ENCODE measurements at places on chromosomes 5 and 9.

DNA sequence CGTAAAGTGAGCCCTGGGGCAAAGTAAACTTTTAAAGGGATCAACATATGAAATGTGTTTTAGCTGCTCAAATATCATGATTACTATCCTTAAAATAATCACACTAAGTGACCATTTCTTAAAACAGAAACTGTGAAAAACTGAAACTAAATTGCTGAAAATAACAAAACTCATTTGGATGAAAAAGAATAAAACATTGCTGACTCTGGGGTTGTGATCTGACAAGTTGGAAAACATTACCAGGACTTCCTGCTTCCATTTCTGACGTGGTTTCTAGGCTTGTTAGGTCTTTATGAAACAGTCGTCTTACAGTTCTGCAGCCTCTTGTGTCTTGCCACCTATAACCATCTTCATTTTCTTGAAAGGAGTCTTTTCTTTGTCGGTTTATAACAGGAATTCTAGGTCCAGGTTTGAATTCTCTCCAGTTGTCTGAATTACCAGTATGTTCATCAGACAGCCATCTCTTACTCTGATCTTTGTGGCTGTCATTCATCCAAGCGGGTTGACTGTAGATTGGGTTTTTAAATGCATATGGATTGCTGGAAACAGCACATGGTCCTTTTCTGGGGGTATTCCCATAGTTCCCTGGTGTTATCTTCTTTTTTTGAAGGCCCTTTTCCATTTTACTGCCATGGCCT lies 1.7 kb downstream of the TUT7 start:
- no peak for DNase-seq

GRCh38 chr9:113875459-113876150 lies 504 bp upstream of the ZNF618 start:
- no peak for DNase-seq

- DNase-seq = no peak
Measured at GRCh38 chr9:88997646-88998045, 6.4 kb downstream of the S1PR3 start.

DNA sequence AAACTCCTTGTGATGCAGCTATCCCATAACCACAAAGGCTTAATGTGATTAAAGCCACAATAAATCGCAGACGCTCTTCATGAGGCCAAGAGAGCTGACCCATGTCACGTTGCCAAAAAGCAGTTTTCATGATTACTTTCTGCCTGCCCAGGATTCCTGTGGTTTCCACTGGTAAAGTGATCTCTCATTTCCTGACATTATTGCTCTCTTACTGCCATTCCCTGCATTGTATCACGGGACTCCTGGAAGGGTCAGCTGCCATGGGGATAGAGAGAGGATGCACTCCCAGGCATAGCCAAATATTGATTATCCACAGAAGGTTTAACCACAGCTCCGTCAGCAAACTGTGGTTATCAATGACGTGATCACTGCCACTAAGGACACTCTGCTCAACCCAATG lies 103.8 kb upstream of the SLC1A3 start:
- DNase-seq = no peak

GRCh38 chr5:59178071-59178470 lies 595.2 kb downstream of the RAB3C start:
- DNase-seq = no peak

DNA sequence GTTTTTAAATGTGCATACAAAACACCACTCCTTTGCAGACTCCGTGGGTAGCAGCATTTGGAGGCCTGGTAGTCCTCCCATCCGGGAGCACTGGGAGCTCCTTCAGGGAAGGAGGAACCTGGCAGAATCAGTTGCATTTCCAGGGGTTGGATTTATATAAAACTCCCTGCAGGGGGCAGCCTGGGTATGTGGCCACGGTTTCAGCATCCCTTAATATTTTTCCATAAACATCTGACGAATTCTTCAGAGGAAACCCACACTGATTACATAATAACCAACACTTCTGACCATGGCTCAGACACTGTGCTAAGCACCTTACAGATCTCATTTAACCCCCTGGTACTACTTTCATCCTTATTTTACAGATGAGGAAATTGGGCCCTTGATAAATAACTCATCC lies 6.1 kb upstream of the AFAP1L1 start:
- peak; percentile 5 for DNase-seq

- no peak for DNase-seq
Measured at GRCh38 chr9:115461280-115461679, 343.3 kb upstream of the TNC start.

DNA sequence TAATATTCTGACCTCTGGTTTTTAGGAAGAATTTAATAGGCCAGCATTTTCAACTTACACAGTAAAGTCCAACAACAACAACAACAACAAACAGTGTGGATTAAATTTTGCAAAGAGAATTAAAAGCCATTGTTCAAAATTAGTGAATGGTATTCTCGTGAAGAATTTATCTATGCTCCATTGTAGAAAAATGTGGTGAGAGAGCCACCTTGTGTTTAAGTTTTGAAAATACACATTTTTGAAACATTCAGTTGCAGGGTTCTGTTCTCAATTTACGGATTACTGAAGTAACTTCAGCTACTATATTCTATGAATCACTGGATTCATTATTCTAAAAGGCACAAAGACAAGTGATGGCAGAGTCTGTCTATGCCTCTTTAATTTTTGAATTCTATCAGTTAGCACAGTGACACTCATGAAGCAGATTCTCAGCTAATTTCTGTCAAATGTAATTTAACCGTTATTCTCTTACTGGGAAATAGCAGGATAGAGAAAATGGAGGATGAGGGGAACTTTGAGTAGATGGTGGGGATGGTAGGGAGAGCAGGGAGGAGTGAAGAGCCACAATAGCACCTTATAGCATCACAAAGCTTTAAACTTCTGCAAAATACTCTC lies 11.0 kb downstream of the CCDC152 start:
- no peak for DNase-seq

- DNase-seq = no peak
Measured at GRCh38 chr9:134965851-134966250, 48.1 kb upstream of the FCN1 start.

DNA sequence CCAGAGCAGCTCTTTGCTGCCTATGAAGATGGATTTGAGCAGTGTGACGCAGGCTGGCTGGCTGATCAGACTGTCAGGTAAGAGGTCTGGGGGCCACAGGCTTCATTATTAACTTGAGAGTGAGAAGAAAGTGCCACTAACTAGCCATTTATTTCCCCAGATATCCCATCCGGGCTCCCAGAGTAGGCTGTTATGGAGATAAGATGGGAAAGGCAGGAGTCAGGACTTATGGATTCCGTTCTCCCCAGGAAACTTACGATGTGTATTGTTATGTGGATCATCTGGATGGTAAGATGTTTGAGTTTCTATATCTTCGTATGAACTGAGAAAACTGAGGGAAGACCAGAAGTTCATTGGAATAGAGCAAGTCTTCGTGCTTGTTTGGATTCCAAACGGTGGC lies 22.1 kb downstream of the VCAN start:
- DNase-seq = no peak

DNA sequence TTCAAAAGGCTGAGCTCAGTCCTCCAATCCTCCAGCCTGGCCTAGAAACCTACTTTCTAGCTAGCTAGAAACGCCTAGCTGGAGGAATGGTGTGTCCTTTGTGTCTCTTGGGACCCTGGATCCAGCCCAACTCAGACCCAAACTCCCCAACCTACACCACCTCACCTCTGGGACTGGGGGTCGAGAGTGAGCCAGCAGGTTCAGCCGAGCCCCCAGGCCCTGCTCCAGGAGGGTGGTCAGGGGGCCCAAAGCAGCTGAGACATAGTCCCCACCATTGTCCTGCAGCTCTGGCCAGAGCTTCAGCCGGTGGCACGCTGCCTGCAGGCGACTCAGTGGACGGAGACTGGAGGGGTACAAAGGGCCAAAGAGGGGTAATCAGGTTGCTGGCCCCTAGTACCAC lies 6.2 kb downstream of the NOL6 start:
- no peak for DNase-seq

DNA sequence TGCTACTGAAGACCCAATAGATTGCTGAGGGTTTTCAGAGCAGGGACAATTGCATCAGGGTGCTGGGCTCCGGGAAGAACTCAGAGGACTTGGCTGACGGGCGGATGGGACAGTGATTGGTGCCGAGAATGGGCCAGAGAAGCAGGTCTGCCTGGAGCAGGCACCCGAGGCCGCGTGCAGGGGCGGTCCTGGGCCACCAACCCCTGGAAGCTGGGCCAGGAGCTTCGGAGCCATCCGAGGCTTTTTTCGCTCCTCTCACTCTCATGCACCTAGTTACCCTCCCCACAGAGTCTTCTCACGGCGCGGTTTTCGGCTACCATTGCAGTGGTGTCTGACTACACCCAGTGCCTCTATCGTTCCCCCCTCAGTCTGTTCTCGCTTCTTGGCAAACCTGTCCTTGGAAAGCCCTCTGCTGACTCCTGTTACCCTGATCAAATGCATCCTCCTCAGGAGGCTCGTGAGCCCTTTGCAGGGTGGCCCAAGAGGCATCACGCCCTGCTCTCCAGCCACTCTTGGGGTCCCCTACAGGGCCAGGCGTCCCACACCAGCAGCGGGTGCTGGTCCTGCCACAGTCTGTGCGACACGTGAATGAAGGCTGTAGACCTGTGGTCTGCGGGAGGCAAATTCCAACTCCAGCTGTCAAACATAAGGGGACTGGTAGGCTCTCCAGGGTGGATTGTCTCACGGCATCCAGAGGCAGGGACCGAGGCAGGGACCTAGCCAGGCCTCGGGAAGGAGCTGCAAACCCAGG lies 1.2 kb upstream of the CLPTM1L start:
- DNase-seq = no peak

- no peak for DNase-seq
Measured at GRCh38 chr5:151222054-151222789, 1.7 kb downstream of the CCDC69 start.

DNA sequence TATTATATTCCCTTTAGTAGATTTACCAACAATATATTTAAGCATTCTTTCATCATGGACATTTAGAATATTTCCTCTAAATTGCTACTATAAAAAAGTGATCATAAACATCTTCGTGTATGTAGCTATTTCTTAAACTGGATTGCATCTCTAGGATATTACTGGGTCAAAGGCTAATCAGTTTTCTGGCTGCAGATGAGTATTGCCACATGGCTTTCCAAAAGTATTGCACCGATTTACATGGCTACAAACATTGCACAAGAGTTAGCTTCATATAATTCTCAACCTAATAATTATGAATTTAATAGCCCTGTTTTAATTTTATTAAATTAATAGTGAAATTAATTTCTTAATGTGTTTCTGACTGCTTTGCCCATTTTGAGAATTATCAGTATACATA lies 183.4 kb downstream of the DMRT2 start:
- no peak for DNase-seq

- no peak for DNase-seq
Measured at GRCh38 chr5:122170620-122171019, 41.3 kb downstream of the ZNF474 start.

- DNase-seq = no peak
Measured at GRCh38 chr5:14942212-14942611, 70.6 kb upstream of the ANKH start.

GRCh38 chr9:137082925-137083290 lies 3.9 kb upstream of the MAN1B1 start:
- no peak for DNase-seq

DNA sequence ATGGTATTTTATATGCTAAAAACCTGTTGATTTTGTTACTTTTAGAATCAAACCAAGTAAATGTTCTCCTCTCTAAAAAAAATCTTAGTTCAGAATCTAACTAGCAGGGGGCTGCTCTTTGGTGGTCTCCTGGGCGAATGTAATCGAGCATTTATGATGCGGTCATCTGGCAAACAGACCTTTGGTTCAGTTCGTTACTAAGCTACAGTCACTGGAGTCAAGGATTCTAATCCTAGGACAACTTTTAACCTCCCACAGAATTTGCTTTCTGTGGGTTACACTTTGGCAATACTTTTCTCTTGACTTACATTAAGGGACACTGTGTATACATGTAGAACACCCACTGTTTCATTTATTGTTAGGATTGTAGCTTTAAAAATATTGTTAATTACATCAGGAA lies 26.3 kb upstream of the FREM1 start:
- DNase-seq = no peak

DNA sequence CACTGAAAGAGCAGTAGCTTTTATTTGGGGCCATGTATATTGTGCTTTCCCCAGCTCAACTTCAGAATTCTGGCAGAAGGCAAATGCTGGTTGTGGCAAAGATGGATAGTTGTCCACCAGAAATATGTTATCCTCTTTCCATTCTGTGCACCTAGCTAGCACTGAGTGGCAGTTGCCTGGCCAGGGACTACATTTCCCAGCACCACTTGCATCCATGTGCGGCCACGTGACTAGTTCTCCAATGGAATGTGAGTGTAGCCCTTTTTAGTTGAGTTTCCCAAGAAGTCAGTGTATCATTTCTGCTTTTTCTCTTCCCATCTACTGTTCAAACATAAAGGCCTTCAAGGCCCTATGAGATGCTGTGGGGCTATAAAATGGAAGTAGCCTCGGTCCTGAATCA lies 354.0 kb upstream of the CLINT1 start:
- no peak for DNase-seq

- DNase-seq = no peak
Measured at GRCh38 chr5:60444661-60445360, 255.2 kb downstream of the DEPDC1B start.

DNA sequence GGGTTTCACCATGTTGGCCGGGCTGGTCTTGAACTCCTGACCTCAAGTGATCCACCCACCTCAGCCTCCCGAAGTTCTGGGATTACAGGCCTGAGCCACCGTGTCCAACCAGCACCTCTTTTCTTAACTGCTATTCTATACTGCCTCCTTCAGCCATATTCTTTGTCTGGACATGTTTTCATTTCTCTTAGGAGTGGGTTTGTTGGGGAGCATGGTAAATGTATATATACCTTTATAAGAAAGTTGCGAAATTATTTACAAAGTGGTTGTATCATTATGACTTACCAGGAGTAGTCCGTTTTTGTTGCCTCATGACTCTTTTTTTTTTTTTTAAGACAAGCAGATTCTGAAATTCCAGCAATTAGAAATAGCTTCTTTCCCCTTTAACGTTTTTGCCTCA lies 38.7 kb downstream of the CDC42SE2 start:
- DNase-seq = no peak

DNA sequence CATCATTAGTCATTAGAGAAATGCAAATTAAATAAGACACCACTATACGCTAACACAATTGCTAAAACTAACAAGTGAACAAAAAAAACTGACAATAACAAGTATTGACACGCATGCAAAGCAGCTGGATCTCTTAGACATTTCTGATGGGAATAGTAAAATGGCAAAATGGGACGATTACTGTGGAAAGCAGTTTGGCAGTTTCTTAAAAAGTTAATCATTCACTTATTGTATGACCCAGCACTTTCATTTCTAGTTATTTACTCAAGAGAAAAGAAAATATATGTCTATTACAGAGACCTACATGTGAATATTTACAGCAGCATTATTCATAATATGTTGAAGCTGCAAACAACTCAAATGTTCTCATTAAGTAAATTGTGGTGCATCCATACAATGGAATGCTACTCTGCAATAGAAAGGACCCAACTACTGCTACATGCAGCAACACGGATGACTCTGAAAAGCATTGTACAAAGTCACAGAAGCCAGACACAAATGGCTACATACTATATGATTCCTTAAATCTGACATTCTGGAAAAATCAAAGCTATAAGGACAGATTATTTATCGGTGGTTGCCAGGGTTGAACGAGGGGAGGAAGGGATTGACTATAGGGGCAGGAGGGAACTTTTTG lies 96.8 kb upstream of the ITGA2 start:
- no peak for DNase-seq

GRCh38 chr9:114266969-114267368 lies 55.9 kb upstream of the ORM1 start:
- no peak for DNase-seq

GRCh38 chr5:157072508-157072907 lies 13.6 kb upstream of the HAVCR1 start:
- DNase-seq = no peak
